ENCODE measurements at places on chromosomes 11 and 22. TPM values are rescaled to one million over a fixed set of nuclear protein-coding genes. Genes with fewer than 3 reads are reported as not detected.

NRGN gene
- 0.61 TPM for polyA plus RNA-seq

VSIG2 gene
- polyA plus RNA-seq = not detected

MIOX gene
- polyA plus RNA-seq = not detected

OR2AG2 gene
- 0.26 TPM for polyA plus RNA-seq

TLCD5 gene
- 5.2 TPM for polyA plus RNA-seq

SYCE3 gene
- polyA plus RNA-seq = not detected

OR8D1 gene
- polyA plus RNA-seq = not detected

FLRT1 gene
- polyA plus RNA-seq = 0.76 TPM

SLC43A1 gene
- 19.6 TPM for polyA plus RNA-seq

CRYBA4 gene
- 1.2 TPM for polyA plus RNA-seq

RHOD gene
- 13.8 TPM for polyA plus RNA-seq

TCIRG1 gene
- polyA plus RNA-seq = 20.4 TPM

DLAT gene
- polyA plus RNA-seq = 31.8 TPM

NPAS4 gene
- 0.71 TPM for polyA plus RNA-seq

SLC22A25 gene
- not detected for polyA plus RNA-seq

MMP12 gene
- not detected for polyA plus RNA-seq

KDM4E gene
- not detected for polyA plus RNA-seq

SCN2B gene
- 0.09 TPM for polyA plus RNA-seq

TMEM121B gene
- 2.0 TPM for polyA plus RNA-seq

NLRP14 gene
- polyA plus RNA-seq = 0.14 TPM

CCDC82 gene
- polyA plus RNA-seq = 45.8 TPM

PCNX3 gene
- polyA plus RNA-seq = 7.3 TPM

RFPL2 gene
- 0.40 TPM for polyA plus RNA-seq

TMPRSS13 gene
- polyA plus RNA-seq = 0.10 TPM

PANX3 gene
- polyA plus RNA-seq = not detected

SLC22A9 gene
- polyA plus RNA-seq = not detected

SMIM35 gene
- polyA plus RNA-seq = not detected

EFCAB6 gene
- 1.2 TPM for polyA plus RNA-seq

Measured in GM23338 (cell line).